ENCODE measurements at places on chromosomes 7 and 10.
A peak's percentile ranks its signal among the peaks of the same experiment; 100 is the strongest.

DNA sequence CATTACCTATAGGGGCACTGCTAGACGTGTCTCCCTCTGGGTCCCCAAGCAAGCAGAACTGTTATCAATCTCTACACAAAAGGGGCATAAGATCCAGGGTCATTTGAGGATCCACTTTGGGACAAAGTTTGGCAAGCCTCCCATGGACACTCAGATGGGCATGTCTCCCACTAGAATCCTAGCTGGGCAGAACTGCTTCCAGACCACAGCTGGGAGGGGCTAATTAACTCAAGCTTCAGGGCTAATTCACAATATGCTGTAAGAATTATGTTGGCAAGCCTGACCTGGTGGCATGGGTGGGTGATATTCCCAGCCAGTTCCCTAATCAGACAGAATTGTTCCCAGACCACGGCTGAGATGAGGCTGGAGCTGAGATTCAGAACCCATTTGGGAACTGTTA, 738.4 kb upstream of the FZD8 start:
- DNase-seq, result no peak

GRCh38 chr10:45566415-45566814, 106.2 kb downstream of the ZFAND4 start:
- no peak for DNase-seq

- no peak for DNase-seq
These were observed 38.0 kb upstream of the TMEM72 start for GRCh38 chr10:44873160-44873559.

DNA sequence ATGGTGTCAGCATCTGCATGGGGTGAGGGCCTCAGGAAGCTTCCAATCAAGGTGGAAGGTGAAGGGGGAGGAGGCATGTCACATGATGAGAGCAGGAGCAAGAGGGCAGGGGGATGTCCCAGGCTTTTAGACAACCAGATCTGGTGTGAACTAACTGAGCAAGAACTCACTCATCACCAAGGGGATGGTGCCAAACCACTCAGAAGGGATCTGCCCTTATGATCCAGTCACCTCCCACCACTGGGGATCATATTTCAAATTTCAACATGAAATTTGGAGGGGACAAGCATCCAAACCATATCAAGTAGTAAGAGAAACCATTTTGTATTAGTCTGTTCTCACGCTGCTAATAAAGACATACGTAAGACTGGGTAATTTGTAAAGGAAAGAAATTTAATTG, 33.6 kb downstream of the THNSL1 start:
- no peak for DNase-seq

DNA sequence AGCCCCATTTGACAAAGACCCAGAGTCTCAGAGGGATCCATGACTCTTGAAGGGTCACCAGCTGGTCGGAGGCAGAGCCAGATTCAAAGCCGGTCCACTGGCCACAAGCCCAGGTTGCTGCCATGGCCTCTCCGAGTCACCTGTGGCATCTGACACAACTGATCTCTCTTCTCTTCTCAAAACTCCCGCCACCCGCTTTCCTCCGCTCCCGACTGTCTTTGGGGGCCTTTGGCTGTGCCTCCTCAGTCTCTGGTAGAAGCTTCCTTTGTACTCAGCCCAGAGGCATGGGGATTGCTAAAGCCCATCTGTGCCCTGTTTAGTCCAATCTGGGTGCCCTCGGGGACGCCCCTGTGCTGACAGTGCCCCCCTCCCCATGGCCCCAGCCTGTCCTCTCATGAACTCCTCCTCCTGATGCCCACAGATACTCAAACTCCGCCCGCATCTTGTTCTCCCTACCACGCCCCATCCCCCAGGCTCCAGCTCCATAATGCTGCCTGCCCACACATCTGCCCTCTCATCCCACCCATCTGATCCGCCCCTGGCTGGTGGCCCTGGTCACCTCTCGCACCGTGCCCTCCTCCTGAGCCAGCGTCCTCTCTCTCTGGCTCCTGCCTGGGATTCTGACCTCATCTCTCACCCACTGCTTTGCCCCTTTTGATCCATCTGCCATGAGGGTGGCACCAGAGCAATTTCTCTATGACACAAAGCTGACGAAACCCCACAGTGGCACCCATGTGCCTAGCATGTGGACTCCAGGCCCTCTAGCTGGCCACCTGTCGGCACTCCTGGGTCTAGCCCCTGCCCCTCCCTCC, 150.6 kb downstream of the SLIT1 start:
- DNase-seq, result no peak

- DNase-seq, result no peak
These were observed 33.3 kb downstream of the A1CF start for GRCh38 chr10:50851884-50852671.

DNA sequence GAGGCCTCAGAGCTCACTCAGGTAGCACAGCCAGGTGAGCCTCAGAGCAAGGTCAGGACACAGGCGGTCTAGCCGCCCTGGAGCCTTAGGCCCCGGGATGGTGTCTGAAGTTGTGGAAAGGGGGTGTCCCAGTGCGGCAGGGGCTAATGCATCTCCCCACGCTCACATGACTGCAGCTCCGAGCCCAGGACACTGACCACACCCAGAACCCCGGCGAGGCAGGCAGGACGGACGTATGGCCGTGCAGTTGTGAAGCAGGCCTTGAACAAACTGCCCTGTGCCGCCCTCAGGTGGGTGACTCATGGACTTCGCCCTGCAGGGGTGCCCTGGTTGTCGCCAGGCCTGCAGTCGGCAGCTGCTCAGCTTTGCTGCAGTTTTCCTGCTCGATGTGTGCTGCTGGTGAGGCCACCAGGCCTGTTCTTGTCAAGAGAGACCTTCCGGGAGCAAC, 5.0 kb upstream of the PRKAR1B start:
- no peak for DNase-seq

DNA sequence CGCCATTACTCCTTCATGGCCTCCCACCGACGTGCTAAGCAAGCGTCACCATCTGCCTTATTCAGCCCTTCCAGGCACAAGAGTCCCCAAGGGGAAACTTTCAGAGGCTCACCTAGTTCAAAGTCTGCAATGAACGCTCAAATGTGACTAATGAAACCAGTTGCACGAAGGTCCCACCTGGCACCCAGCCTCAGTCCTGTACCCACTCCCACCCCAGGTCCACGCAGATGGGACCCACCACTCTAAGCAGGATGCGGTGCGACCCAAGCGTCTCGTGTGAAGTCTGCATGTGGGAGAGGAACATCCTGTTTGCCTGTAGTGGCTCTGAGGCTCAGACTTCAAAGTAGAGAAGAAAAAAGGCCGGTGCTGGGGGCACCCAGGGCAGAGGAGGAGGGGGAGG, 40.3 kb downstream of the RGS10 start:
- peak; percentile 85 for DNase-seq

- no peak for DNase-seq
These were observed 22.3 kb downstream of the CALML3 start for GRCh38 chr10:5546891-5547680.
